Omental fat pad (tissue), 4 donors: ENCODE measurements at places on chromosomes 11 and 22. TPM values are rescaled to one million over a fixed set of nuclear protein-coding genes. Genes with fewer than 3 reads are reported as not detected.

DNA sequence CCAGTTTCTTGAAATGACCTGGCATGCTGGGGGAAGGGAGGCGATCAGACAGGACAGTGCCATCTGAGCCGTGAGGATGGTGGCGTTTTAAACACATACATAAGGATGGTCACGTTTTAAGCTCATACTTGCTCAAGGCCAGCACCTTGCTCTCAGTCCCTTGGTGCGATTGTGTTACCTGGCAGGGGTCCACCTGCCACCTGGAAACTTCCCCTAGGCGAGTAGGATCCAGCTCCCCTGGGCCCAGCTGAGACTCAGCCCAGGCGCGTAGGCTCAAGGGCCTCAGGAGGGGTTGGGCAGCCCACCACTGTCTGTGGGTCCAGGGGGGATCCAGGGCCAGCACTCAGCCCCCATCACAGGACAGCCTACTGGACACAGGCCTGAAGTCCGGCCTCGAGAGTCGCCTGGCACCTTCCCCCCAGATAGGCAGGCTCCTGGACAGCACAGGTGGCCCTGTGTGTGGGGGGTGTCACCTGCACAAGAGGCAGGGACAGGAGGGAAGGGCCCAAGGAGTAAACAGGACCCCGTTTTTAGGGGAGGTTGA is 185.8 kb downstream of the BRD1 start:
- DNase-seq: no peak

Gene HSPB2
- total RNA-seq: not detected

DNA sequence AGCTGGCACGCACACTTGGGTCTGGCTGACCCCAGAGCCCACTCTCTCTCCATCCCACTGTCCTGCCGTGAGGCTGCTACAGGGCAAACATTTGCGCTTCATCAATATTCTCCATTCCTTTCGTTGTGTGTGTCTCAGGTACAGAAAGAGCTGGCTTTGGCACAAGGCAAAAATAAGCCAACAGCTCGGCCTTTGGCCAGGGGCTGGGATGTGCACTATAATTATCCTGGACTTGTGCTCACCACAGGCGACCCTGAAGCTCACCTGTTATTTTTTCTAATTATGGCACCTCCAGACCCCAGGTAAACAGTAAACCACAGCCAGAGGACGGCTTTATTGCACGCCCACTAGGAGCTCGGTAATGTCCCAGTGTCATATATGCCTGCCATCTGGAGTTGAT is 10.9 kb downstream of the ZMAT5 start:
- no peak for DNase-seq

- peak; percentile 84 for DNase-seq
Measured at GRCh38 chr22:38872172-38872830, at the start of gene CBX6. Gene CBX6 (minus strand): TSS chr22:38872216. CDS start chr22:38872190, 26 bp downstream.

Gene TREH
- total RNA-seq: not detected

Gene OR52A1
- total RNA-seq: not detected

DNA sequence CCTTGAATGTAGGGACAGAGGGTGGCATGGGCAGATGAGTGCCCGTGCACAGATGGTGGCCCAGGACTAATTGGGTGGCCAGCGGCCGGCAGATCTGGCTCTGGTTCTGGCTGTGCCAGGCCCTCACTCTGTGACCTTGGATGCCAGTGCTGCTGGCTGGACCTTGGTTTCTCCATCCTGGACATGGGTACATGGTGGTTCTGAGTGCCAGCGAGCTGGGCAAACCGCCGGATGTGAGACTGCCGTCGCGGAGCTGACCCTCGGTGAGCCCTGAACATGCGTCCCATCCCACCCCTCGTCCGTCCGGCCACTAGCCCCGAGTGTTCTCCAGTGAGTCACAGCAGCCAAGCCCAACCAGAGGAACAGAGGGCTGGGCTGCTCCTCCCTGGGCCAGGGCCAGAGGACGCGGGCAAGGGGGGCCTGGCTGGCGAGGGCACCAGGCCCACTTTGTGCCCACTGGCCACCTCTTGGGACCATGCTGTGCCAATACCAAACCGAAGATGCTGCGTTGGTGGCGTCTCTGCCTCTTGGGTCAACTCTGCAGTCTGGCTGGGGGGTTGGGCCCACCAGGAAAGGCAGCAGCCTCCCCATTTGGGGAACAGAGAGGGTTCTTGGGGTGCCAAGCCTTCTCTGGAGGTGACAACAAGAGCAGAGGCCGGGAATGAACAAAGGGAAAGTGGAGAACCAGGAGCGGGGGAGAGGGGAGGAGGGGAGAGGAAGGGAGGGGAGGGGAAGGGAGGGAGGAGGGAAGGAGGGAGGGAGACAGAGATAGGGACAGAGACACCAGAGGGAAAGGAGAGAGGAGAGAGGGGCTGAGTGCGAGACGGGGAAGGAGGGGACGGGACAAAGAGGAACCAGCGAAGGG is 10.7 kb downstream of the LSP1 start:
- DNase-seq: no peak

GRCh38 chr11:64764040-64764611 is 4.4 kb upstream of the PYGM start:
- DNase-seq: no peak

GRCh38 chr11:70068950-70069349 is 9.2 kb upstream of the ANO1 start:
- DNase-seq: no peak

DNA sequence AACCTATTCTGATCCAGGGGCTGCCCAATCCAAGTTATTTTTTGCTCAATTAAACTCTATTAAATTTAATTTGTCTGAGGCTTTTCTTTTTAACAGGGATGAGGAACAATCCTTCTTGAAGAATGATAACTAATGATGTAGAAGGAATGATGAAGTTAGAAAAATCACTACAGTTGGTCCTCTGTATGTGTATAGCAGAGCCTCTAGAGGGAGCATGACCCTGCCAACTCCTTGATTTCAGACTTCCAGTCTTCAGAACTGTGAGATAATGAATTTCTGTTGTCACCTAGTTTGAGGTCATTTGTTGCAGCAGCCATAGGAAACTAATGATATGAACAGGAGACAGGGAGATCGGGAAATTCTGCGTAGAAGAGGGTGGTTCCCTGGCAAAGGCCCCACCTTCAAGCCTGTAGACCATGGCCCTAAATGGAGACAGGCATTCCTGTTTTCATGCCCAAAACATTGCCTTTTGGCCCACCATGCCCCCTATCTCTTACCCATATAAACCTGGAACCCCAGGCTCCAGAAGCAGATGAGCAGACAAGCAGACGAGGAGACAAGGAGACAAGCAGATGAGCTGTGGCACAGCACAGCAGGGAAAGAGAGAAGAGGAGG is 7.7 kb upstream of the QSER1 start:
- DNase-seq: no peak

Gene ADORA2A
- 1.7 TPM for total RNA-seq

DNA sequence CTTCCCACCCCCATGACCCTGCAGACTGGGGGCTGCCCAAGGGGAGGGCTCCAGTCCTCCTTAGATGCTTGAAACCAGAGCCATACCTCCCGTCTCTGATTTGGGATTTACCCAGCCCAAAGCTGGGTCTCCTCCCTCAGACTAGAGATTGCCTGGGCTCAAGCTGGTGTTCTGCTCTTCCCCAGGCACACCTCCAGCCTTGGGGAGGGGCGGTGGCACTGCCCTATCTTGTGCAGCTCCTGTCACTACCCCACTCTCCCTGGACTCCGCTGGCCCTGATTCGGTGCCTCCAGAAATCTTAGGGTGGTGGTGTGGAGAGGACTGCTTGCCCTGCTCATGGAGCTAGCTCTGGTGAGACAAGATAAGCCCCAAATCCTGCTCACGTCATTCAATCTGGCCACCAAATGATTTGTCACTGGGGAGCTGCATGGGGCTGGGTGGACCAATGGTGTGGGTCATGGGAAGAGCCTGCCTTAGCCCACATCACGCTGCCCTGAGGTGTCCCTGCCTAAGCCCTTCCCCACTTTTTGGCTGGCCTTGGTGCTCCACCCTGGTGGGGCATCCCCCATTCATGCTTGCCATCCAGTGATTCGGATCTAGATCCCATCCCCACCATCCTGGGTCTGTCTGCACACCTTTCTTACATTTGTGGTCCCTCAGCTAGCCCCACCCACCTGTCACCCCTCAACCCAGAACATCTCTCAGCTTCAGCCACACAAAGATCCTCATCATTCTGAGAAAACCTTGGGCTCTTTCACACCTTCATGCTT is 87.7 kb downstream of the PDE2A start:
- DNase-seq: no peak

DNA sequence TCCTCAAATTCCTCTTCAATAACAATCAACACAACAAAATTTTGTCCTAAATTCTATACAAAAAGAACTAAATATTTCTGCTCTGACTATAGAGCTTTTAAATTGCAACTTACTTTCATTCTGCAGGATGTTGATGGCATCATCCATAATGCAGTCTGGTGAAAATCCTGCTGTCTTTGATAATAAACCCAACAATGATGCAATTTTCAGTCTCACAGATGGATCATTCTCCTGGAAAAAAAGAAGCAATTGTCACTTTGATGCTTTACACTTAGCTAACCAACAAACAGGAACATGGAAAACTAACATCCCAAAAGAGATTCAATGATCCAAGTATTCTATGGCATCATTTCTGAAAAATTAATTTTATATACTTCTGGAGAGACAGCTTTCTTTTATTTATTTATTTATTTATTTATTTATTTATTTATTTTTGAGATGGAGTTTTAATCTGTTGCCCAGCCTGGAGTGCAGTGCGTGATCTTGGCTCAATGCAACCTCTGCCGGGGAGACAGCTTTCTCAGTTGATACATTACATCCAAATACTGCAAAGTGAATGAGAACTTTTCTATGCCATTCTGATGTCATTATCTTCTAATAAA is 13.0 kb downstream of the INTS4 start:
- DNase-seq: no peak

DNA sequence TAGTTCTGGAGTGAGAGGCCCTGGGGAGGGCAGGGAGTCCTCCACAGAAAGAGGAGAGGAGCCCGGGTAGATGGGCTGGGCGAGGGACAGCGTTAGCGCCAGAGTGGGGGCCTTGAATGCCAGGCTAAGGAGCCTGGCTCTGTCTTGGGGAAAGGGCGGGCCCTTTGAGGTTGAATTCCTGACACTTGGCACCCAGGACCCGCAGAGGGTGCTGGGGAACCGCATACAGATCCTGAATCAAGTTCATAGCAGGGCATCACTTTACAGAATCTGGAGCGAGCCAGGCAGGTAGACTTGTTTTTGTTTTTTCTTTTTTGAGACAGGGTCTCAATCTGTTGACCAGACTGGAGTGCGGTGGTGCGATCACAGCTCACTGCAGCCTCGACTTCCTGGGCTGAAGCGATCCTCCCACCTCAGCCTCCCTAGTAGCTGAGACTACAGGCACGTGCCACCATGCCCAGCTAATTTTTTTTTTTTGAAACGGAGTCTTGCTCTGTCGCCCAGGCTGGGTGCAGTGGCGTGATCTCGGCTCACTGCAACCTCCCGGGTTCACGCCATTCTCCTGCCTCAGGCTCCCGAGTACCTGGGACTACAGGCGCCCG is 6.1 kb downstream of the CARNS1 start:
- no peak for DNase-seq

Gene HIC2
- 9.2 TPM for total RNA-seq

- no peak for DNase-seq
Measured at GRCh38 chr22:36806835-36807234, 10.0 kb downstream of the PVALB start.

GRCh38 chr11:40597546-40598113 is 861.8 kb downstream of the LRRC4C start:
- no peak for DNase-seq

DNA sequence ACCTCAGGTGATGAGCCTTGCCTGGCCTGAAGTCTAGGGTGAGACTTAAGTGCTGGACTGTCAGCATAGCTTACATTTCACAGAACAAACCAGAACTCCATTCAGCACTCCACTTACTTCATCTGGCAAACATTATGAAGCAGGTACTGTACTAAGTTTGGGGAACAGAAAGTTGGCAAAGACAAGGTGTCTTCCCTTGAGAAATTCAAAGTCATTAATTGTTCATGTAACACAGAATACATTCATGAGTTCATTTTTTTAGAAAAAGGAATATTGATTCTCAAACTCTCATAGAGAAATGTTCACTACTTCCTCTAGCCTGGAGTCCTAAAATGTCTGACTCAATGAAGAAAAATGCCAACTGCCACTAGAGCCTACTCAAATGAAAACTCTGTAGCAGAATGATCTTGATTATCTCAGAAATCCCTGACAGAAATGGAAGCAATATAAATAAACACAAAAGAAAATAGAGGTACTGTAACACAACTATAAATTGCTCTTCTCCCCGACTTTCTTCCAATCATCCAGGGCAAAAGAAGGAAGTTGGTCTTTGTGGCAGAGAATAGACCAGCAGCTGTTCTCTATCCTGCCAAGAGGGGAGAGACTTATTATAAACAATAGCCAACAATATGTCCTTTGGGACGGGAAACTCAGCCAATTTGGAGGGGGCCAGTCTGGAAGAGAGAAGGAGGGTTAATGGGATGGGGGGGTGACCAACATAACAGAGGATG is 129.2 kb upstream of the MTMR2 start:
- no peak for DNase-seq

Gene BRMS1
- 41.8 TPM for total RNA-seq

DNA sequence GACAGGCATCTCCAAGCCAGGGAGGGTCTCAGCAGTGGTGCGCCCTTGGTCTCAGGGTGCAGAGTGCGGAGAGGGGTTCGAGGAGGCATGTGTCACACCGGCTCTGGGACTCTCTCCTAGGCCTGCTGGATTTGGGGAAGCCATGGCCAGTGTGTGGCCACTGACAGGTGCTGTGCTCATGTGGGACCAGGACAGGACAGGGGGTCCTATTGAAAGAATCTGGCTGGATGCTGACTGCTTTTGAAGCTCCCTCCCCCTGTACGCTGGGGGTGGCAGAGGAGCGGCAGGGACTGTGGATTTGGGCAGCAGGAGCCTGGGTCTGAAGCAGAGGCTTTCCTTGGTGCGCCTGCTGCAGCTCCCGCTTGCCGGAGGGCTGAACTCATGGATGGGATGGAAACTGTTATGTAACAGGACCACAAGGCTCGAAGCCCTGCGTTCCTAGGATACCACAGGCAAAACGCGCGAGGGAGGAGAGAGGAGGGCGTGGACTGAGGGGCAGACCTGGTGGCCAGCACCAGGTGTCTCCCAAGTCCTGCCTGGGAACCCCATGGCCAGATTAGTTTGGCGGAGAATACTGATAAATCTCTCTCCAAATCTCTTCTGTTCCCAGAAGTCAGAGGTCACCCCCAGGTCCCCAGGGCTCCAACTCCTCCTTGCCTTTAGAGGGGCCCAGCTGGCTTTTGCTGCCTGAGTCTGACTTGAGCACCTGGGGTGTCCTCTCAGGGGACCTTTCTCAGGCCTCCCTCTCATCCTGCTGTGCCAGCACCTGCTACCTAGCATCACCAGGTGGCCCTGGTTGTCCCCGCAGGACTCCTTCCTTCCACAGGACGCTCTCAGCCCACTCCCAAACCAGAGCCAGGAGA is 13.8 kb upstream of the TEF start:
- no peak for DNase-seq

Gene STT3A
- total RNA-seq: 66.8 TPM

- DNase-seq: no peak
Measured at GRCh38 chr11:10265936-10266335, 28.1 kb downstream of the SBF2 start.

Gene DEFB131B
- not detected for total RNA-seq
